ENCODE measurements at places on chromosomes 7 and 10.

- DNase-seq: no peak
Measured at GRCh38 chr10:43963379-43963778, 314.7 kb upstream of the ZNF32 start.

GRCh38 chr7:94289071-94289470, 105.6 kb upstream of the COL1A2 start:
- no peak for DNase-seq

GRCh38 chr7:155580367-155580766, 34.0 kb upstream of the CNPY1 start:
- DNase-seq: no peak

DNA sequence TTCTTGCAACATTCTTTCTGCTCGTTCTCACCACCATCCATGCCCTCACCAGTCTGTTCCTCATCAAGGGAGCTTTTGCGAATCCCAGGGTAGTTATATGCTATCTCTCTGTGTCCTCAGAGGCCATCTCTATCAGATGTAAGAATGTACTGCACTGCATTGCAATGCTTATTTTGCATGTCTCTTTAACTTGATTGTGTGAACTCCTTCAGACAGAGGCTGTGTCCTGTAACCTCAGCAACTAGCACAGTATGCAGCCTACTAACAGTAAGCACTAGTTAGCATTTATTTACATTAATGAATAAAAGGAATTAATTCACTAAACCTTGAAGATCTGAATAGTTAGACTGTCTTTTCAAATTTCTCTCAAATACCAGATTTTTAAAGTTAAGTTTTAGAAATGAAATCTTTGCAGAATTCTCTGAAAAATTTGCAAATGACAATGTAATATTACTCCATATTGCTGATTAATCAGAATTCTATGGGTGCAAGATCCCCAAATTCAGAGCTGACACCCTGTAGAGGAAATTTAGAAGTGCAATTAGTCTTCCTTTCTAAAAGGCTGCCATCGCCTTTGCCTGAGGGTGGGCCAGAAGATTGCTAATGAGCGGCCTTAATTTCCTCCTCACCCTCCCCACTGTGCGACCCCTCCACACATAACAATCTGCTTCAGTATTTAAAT, 10.3 kb upstream of the LHFPL3 start:
- no peak for DNase-seq

- no peak for DNase-seq
Measured at GRCh38 chr10:91144961-91145360, 75.5 kb upstream of the PCGF5 start.

DNA sequence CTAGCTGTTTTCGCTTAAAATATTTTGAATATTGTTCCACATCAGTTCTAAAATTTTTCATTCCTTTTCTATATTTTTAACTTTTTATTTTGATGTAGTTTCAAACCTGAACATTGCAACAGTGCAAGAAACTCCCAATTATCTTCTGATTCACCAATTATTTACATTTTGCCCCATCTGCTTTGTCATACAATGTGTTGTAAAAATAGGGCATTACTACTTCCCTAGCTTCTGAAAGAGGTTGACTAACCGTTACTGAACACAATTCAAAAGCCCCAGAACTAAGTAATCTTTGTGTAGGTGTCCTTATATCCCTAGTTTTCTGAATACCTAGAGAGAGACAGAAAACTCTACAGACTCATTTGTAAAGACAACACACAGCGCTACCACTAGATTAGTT, 86.7 kb downstream of the AVL9 start:
- no peak for DNase-seq

- DNase-seq: peak; percentile 26
Measured at GRCh38 chr7:151245360-151246101, 3.0 kb downstream of the SMARCD3 start.

DNA sequence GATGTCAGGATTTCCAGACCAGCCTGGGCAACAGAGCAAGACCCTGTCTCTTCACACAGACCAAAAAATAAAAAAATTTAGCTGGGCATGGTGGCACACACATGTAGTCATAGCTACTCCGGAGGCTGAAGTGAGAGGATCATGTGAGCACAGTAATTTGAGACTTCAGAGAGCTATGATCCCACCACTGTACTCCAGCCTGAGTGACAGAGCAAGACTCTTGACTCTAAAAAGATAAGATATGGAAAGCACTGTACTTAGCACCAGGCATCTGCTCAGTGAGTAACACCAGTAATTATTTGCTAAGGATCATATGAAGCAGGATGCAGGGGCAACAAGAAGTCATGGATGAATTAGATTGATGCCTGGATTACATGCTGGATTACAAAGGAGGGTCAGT, 128.8 kb downstream of the CALN1 start:
- no peak for DNase-seq

GRCh38 chr10:28200775-28201174, 102.1 kb downstream of the MPP7 start:
- DNase-seq: no peak
